ENCODE measurements at places on chromosomes 7 and 10.

- DNase-seq: no peak
These were observed 23.7 kb downstream of the RAB18 start for GRCh38 chr10:27527666-27528295.

DNA sequence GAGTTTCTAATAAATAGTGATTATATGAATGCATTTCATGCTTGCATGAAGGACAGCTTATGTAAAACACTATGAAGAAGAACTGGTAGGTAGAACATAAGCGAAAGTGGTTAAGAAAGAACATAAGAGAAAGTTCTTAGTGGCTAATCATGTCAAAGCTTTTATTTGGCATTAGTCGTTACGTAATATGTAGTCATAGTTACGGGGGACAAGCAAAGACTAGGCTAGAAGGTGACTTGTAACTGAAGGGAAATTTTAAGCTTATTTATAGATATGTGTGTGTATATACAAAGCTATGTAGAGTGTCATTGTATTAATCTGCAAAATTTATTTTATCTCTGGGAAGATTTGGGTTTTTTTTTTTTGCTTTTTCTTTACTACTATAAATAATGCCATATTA, 36.9 kb downstream of the CAPZA2 start:
- DNase-seq: no peak

GRCh38 chr7:110375068-110375467, 715.9 kb upstream of the LRRN3 start:
- DNase-seq: no peak

GRCh38 chr7:70620333-70621055, 511.4 kb upstream of the GALNT17 start:
- no peak for DNase-seq

- no peak for DNase-seq
These were observed 41.6 kb upstream of the FAM204A start for GRCh38 chr10:118383699-118384098.

DNA sequence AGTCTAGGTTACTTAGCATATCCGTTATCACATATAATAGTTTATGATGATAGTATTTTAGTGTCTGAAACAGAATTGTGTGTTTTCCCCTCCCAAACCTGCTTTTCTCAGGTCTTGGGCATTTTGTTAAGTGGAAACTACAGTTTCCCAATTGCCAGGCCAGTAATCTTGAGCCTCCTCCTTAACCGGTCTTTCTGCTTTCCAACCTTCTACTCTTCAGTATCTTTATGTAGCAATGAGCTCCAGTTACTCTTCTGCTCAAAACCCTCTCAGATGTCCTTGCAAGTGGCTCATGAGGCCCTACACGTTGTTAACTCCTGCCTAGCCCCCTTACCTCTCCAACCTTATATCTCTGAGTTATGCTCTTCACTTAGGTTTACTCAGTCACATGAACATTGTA, 22.0 kb downstream of the WAC start:
- DNase-seq: no peak

GRCh38 chr7:116021237-116021636, 9.3 kb downstream of the TFEC start:
- DNase-seq: no peak

DNA sequence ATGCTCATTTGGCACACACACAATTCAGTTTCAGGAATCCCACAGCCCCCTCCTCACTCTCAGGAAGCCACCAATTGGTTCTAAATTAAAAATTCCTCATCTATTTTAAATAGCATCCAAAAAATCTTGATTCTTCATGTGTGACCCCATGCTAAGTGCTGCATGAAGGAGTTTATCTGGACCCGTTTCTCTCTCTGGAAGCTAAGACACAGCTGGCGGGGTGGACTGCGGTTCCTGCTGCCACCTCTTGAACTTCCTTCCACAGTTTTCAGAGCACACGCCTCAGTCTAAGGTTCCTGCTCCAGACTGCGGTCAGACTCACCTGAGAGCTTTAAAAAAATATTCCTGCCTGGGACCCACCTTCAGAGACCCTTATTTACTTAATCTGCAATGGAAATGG, 34.5 kb downstream of the LYZL1 start:
- DNase-seq: no peak

GRCh38 chr7:127578036-127578684, 7.2 kb downstream of the GCC1 start:
- DNase-seq: no peak
